ENCODE measurements at places on chromosomes 11 and 22. TPM values are rescaled to one million over a fixed set of nuclear protein-coding genes. Genes with fewer than 3 reads are reported as not detected.

DNA sequence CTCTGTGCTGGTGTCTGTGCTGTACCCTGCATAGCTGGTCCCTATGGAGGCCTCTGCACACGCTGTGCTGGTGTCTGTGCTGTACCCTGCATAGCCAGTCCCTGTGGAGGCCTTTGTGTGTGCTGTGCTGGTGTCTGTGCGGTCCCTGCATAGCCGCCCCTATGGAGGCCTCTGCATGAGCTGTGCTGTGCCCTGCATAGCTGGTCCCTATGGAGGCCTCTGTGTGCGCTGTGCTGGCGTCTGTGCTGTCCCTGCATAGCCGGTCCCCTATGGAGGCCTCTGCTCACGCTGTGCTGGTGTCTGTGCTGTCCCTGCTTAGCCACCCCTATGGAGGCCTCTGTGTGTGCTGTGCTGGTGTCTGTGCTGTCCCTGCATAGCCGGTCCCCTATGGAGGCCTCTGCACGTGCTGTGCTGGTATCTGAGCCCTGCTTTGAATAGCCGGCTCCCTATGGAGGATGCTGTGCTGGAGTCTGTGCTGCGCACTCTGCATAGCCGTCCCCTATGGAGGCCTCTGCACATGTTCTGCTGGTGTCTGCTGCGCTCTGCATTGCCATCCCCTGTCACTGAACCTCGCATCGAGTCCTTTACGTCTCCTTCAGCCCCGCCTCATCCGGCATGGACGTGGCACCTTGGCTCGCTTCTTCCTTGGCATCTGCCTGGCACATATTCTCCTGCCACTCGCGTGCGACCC is 6.2 kb downstream of the NADSYN1 start:
- no peak for DNase-seq

DNA sequence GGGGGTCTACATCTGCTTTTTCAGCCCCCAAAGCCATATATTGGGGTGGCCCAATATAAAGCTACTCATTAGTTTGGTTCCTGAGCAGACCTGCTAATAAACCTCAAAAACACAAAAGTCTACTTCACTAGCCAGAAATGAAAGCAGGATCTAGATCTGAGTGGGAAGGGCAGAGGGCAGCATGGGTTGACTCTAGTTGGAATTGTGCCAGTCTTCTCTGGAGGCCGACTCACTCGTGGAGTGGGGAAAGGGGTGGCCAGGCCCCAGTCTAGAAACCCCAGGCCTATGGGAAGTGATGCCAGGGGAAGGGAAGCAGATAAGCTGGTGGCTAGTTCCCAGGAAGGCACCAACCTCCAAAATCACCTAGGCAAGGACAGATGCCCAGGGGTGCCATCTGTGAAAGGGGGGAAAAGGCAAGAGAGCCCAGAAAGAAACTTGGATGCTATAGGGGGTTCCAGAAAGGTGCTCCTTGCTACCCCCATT is 5.3 kb downstream of the PATZ1 start:
- no peak for DNase-seq

DNA sequence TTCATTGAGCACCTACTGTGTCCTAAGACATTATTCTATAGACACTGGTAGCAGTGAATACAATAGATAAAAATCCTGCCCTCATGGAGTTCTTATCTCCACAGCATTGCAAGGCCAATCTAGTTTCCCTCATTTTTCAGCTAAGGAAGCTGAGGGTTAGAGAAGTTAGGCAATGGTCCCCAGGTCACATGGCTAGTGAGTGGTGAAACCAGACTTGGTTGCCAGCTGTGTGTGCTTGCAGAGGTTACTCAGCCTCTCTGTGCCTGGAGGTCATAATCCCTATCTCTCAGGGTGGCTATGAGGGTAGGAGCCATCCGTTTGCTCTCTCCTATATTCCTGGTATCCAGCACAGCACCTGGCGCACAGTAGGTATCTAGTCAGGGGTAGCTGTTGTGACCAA is 147.7 kb upstream of the SEZ6L start:
- no peak for DNase-seq

GRCh38 chr22:46902998-46903916 is 140.8 kb downstream of the TBC1D22A start:
- DNase-seq: no peak

DNA sequence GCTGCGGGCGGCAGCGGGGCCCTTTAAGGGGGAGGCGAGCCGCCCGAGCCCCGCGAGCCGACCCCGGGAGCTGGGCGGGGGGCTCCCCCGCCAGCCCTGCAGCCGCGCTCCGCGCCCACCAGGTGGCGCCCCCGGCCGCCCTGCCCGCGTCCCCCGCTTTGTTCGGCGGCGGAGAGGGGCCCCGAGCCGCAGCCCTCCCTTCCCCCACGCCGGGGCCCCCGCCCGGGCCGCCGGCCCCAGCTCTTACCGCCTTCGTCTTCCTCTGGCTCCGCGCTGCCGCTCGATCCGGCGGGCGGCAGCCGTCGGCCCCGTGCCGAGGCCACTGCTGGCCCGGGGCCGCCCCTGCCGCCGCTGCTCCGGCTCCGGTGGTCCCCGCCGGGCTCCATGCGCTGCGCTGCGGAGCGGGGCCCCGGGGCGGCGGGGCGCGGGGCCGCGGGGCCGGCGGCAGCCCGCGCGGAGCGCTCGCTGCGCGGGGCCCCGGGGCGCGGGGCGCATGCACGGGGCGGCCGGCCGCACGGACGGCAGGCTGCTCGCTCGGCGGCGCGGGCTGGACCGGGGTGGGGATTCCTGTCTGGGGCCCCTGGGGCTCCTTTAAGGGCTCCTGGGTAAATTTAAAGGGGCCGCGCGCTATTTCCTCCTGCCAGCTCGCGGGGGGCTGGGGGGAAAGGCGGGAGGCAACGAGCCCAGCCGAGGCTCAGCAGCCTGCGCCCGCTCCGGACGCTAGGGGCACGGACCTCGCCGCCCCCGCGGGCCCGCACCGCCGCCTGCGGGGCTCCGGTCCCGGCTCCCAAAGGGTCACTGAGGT is at the start of gene ZFTA:
Gene ZFTA (minus strand): TSS at position 539 of the 805 bp plus-strand sequence. CDS start 153 bp downstream, at position 386.
- no peak for DNase-seq

DNA sequence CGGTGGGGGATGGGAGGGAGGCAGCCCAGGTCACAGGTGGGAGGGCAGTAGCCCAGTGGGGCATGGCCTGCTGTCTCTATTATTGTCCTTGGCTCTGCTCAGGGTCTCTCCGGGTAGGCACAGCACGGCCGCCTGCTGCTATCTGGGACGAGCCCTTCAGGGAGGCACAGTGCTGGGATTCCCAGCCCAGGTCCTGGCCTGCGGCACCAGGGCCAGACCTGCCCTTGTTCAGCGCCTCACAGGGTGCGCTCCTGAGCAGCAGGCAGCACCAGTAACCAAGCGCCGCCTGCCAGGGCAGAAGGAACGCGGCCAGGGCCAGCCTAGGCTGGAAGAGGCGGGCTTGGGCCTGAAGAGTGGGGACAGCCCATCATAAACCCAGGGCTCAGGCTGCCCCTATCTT is 151.0 kb downstream of the MPPED1 start:
- no peak for DNase-seq

DNA sequence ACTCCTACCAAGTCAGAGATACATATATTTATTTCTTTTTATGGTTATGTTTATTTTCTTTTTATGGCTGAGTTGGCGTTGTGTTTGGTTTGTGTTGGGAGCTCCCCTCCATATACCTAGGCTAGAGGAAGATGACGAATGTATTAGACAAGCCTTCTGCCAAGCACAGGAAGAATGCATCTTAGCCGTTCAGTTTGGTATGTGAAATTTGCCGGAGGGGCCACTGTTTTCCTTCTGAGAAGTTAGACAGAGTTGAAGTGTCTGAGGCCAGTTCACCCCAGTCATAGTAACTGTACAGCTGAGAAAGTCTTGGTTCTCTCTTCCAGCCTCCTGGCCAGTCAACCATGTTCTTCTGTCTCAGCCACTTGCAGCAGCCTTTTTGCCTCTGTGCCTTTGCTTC is 29.8 kb downstream of the TEAD1 start:
- peak; percentile 44 for DNase-seq

- DNase-seq: no peak
Measured at GRCh38 chr11:70240337-70240736, 30.2 kb upstream of the PPFIA1 start.

DNA sequence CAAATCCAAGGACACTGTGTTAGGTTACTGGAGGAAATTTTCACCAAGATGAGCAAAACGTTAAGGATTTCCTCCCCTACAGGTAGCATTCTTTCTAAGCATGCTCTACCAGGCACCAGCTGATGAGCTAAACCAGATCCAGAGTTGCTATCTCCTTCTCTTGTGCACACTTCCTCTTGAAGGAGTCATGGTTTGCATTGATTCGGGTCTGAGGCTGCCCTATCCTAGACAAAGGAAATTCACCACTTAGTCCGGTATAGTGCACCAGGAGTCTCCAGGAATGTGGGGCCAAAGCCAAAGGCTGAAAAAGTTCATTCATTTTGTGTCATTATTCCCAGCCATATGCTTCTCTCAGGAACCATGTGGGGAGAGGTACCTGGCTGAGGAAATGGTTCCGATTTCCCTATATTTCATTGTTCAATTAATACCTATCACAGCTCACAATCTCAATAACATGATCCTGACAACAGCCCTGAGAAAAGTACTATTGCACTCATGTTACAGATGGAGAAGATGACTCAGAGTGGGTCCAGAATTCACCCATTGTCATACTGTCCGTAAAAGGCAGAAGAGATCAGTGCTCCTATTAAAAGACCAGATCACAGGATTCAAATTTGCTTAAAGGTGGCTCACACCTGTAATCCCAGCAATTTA is 39.1 kb downstream of the SLC35F2 start:
- DNase-seq: peak; percentile 37

The MUC6 gene
- total RNA-seq: not detected

The APOA4 gene
- not detected for total RNA-seq

The GAL gene
- total RNA-seq: 1.8 TPM

The FCHSD2 gene
- 20.2 TPM for total RNA-seq

The KIRREL3 gene
- total RNA-seq: not detected

The KRTAP5-8 gene
- total RNA-seq: not detected

All from pulmonary artery endothelial cell (primary cell).